ENCODE measurements at places on chromosomes 16 and 17.

- no peak for DNase-seq
These were observed 86.4 kb upstream of the HS3ST4 start for GRCh38 chr16:25605381-25605780.

DNA sequence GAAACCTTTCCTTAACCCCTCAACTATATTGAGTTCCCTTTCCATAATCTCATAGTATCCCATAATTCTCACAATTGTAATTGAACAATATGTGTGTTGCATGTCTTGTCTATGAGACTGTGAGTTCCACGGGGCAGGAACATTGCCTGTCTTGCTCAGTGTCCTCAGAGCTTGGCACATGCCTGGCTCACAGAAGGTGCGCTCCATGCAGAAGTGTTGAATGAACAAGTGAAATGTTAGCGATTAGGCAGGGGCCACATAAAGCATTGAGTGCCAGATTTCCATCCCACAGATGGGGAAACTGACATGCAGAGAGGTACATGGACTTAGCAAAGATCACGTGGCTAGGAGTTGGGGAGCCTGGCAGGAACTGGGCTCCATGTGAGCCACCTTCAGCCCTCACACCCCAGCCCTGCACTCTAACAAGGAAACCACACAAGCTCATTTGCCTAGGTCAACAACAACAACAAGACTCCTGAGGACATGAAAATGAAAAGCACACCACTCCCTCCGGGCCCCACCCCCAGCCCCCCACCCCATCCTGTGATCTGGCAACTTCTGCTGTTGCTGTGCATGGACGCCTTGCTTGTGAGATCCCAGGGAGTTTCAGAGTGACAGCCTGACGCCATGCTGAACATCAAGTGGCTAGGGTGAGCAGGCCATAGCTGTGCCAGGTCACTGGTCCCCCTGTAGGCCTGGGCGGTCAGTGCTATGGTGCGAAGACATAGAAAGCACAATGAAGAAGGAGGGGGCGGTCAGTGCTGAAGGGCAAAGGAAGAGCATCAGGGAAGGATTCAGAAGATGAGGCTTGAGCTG lies 5.0 kb downstream of the PIK3R5 start:
- DNase-seq: no peak

GRCh38 chr16:86211800-86212199 lies 298.5 kb upstream of the FOXF1 start:
- DNase-seq: no peak

DNA sequence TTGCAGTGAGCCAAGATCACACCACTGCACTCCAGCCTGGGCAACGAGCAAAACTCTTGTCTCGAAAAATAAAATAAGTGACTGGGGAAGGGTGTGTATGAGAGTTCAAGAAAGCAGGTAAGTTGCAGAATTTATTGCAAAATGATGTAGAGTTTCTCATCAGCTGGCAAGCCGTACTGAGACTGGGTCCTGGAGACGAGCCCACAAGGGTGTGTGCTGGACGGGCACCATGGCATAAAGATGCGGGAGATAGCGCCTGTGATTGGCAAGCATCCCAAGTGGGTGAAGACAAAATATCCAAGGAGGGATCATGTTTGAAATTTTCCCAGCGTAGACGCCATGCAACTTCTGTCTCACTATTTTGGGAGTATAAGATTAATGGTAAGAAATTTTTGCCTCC lies 59.4 kb downstream of the WNT3 start:
- no peak for DNase-seq

- DNase-seq: no peak
These were observed 41.8 kb downstream of the TNRC6C start for GRCh38 chr17:78000341-78000740.

DNA sequence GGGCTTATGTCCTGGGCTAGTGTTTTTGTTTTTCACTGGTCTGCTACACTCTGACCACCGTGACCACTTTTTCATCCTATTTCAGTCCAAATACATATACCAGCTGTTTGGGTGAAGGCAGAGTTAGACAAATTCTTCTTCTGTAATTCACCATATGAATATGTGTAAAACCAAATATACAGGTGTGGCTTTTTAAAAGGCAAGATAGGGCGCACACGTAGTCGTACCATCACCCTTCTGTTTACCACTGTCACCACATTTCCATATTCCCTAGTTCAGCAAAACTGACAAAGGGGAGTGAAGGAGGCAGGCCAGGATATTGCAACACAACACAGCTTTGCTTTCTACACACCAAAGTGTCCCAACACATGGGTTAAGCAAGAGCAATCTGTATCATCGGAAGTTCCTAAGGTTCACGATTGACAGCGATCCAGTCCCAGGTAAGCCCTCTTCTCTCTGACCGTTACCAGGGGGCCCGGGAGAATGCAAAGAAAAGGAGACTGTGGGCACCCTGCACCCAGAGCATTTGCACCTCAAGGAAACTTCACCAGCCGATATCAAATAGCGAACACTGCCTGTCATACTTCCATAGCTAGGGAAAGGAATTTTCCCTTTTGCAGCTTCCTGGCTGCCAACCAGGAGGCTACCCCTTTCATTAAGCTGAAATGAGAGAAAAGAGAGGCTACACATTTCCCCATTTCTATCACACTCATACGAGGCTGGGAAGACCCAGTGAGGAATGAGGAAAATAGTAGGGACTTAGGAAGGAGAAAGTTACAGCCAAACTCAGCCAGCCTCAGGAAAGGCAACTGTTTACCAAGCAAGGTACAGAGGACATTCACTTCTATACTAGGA lies 23.1 kb downstream of the CREBBP start:
- no peak for DNase-seq

GRCh38 chr16:66931665-66932064 lies 2.5 kb downstream of the CIAO2B start:
- no peak for DNase-seq

GRCh38 chr17:69335058-69335457 lies 8.1 kb upstream of the ABCA5 start:
- DNase-seq: no peak

- no peak for DNase-seq
These were observed 51.4 kb downstream of the USP22 start for GRCh38 chr17:20991276-20992037.

DNA sequence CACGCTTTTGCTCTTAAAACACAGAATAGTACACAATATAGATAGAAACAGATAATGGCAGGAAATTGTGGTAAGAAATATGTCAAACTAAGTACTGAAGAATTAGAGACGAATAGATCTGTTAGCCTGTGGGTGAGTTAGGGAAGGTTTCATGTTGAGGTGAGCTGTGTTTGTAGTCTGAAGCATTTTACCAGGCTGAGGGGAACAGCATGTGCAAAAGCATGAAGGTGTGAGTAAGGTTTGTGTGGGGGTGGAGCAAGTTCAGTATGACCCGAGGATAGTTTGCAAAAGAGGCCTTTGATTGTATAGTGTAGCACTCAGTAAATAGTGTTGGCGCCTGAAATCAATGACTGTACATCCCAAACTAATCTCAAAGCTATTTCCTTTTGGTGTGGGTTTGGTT lies 13.8 kb downstream of the IGSF6 start:
- no peak for DNase-seq

DNA sequence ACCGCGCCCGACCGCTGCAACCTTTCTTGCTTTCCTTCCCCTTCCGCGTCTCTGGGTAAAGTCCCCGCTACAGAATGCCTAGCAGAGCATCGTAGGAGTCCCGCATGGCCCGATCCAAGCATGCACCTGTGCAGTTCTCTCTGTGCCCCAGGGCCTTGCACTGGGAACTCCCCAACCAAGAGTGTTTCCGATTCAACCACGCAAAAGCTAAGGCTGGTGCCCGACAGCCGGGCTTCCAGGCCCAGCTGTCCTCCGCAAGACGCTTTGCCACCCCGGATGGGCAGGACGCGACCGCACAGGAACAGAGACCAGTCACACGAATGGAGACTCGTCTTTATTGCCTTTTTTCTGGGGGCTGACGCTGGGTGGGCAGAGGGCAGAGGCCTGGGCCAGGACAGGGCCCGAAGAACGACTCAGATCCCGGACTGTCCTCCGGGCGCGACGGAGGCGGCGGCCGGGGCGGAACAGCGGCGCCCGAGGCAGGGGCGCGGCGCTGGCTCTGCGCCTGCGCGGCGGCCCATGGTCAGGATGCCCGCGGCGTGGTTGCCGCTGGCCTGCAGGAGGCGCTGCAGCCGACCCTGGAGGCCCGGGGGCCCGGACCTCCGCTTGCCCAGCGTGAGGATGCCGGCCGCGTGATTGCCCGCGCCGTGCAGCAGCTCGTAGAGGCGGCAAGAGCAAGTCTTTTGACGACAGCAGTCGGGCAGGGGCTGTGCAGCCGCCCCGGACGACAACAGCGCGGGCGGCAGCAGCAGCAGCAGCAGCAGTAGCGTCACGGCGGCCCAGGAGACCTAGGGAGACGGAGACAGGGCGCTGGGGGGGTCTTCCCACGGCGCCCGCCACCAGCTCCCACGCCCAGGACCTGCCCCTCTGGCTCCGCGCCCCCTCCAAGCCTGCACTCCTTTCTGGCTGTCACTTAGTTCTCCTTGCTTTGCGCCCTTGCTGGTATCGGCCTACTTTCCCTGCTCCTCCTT lies 1.2 kb downstream of the HCRT start:
- DNase-seq: peak; percentile 82

- no peak for DNase-seq
These were observed 59.3 kb downstream of the USP10 start for GRCh38 chr16:84759061-84759460.

DNA sequence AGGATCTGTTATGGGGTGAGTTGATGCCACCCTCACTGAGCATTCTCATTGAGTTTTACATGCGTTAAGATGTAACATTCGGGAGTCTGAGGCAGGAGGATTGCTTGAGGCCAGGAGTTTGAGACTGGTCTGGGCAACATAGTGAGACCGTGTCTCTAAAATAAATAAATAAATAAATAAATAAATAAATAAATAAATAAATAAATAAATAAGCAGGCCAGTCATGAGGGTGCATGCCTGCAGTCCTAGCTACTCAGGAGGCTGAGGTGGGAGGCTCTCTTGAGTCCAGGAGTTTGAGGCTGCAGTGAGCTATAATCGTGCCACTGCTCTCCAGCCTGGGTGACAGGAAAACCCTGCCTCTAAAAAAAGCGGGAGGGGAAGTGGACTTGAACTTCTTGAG lies 90.3 kb downstream of the SNX29 start:
- DNase-seq: no peak

DNA sequence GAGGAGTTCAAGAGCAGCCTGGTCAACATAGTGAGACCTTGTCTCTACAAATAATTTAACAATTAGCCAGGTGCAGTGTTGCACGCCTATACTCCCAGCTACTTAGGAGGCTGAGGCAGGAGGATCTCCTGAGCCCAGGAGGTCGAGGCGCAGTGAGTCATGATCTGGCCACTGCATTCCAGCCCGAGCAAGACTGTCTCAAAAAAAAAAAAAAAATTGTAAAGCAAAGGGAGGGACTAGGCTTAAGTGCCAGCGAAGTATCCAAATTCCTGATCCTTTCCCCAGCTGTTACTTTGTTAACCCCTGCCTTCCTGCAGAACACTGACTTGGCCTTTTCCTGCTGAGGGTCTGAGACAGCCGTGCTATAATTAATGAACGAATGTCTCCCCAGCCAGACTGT lies 2.7 kb downstream of the GDPD3 start:
- DNase-seq: no peak

GRCh38 chr16:27232061-27232900 lies 29.0 kb downstream of the KDM8 start:
- no peak for DNase-seq

- no peak for DNase-seq
These were observed 11.5 kb downstream of the PRPF8 start for GRCh38 chr17:1673041-1673785.

DNA sequence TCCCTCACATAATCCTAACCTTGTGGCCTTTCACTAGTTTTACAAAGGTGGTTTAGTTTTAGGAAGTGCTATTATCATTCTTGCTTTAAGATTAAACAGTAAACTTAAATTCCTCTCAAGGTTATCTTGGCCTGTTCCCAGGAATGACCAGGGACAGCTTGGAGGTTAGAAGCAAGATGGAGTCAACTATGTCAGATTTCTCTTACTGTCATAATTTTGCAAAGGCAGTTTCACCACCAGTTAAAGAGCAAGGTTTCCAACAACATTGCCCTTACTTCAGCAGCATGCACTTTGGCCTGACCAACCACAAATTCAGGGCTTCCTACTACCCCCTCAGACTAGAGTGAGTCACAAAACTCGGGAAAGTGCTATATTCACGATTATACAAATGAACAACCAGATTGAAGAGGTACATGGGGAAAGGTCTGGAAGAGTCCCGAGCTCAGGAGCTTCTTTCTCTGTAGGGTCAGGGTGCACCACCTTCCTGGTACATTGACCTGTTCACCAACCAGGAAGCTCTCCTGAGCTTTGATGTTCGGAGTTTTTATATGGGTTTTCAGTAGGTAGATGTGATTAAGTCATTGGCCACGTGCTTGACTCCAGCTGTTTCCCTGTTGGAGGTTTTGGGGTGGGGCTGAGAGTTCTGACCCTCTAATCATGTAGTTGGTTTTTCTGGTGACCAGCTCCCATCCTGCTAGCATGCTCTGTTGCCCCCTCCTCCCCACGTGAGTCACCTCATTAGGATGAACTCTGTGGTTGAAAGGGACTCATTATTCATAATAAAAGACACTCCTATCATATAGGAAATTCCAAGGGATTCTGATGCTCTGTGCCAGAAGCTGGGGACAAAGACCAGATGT lies 19.4 kb downstream of the RHOT1 start:
- DNase-seq: no peak

- DNase-seq: peak; percentile 43
These were observed 70.5 kb upstream of the CDH5 start for GRCh38 chr16:66295761-66296546.

- no peak for DNase-seq
These were observed 57.2 kb upstream of the SEC14L1 start for GRCh38 chr17:77083531-77083930.

GRCh38 chr16:69796285-69797118 lies 34.4 kb downstream of the WWP2 start:
- DNase-seq: no peak

DNA sequence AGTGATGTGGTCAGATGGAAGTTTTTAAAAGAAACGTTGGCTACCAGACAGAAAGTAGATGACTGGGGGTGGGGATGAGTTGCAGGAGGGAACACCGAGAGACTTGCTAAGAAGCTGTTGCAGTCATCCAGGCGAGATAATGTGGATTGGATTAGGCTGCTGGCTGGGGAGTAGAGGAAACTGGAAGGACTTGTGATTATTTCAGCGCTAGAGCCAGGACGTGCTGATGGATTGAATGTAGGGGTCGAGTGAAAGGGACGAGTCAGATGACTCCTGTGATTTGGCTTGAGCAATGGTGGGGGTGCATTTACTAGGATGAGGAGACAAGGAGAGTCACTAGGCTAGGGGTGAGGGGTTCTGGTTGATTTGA lies 88.5 kb downstream of the CLEC16A start:
- peak; percentile 75 for DNase-seq

GRCh38 chr17:49882434-49882833 lies 34.6 kb upstream of the TAC4 start:
- no peak for DNase-seq

DNA sequence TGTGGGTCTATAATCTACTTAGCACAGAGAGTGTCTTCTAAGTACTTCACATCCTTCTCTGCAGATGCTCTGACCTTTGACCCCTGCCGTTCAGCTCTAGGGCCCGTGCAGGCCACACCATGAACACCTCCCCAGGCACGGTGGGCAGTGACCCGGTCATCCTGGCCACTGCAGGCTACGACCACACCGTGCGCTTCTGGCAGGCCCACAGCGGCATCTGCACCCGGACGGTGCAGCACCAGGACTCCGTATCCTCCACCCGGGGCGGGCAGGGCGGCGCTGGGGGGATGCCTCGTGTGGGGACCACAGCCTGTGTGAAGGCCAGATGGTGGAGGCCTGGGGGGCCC lies 686 bp downstream of the MLST8 start:
- DNase-seq: no peak
